ENCODE measurements at places on chromosomes 11 and 22.

DNA sequence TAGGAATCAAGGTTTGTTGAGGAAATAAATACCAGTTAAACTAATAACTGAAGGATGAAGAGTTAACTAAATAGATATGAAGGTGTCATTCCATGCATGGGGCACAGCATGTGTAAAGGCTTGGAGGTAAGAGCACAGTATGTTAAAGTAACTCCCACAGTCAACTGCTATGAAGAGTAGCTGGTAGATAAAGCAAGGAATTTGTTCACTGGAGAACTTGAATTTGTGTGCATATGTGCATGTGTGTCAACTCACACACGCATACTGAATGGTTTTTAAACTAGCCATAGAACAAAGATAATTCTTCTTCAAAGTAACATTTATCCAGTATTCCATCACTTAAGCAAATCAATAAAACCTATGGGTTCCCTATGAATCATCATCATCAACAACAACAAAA, 135.9 kb downstream of the FAM76B start:
- DNase-seq = no peak

DNA sequence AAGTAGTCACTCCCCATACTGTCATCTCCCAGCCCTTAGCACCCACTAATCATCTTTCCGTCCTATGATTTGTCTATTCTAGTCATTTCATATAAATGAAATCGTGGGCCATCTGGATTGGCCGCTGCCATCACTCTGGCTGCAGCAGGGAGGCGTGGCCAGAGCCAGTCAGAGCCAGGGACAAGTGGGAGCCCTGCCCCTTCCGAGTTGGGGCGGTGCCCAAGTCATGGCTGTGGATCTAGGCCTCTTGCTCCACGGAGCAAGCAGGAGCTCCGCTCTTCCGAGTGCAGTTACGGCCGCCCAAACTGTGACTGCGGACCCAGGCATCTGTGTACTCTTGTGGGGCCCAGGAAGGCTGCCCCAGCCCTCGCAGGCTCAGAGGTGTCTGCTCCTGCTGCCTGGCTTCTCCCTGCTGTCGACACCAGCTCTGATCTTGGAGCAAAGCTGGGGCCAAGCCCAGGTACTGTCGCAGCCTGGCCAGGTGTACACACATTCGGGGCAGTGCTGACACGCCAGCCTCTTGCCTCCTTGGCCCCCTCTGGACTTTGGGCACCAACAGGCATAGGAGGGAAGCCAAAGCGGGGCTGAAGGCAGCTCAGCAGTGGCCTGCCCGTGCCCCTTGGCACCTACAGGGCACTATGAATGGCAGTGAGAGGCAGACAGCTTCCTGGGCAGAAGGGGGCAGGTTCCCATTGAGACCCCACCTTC, 8.4 kb downstream of the MRPL48 start:
- DNase-seq = no peak

- DNase-seq = no peak
Measured at GRCh38 chr22:39527481-39527961, 5.0 kb downstream of the RPS19BP1 start.

GRCh38 chr11:127000981-127001380, 411 bp upstream of the KIRREL3 start:
- no peak for DNase-seq

DNA sequence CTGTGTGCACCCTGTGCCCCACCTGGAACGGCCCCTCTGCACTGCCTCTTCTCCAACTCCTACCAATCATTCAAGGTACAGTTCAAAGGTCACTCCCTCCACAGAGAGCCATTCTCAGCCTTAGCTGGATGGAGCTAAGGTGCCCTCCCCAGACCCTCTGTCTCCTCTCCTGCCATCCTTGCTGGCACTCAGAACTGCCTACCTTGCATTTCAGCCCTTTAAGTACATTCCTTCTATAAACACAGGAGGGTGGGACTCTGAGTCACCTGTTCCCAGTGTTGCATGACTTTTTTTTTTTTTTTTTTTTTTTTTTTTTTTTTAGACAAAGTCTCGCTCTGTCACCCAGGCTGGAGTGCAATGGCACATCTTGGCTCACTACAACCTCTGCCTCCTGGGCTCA, 8.6 kb downstream of the TTLL1 start:
- DNase-seq = no peak

GRCh38 chr22:19291218-19291579, 320 bp downstream of the CLTCL1 start:
- no peak for DNase-seq

DNA sequence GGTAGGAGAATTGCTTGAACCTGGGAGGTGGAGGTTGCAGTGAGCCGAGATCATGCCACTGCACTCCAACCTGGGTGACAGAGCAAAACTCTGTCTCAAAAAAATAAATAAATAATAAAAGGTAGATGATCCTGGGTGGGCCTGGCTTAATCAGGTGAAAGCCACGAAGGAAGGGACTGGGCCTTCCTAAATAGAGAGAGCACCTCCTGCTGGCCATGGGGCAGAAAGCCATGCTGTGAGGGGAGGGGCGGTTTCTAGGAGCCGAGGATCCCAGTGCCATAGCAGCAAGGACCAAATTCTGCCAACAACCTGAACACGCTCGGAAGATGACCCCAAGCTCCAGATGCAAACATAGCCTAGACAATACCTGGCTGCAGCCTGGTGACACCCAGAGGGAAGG, 24.5 kb upstream of the DGKZ start:
- no peak for DNase-seq

- no peak for DNase-seq
Measured at GRCh38 chr22:20412474-20413216, 18.7 kb downstream of the ZNF74 start.

DNA sequence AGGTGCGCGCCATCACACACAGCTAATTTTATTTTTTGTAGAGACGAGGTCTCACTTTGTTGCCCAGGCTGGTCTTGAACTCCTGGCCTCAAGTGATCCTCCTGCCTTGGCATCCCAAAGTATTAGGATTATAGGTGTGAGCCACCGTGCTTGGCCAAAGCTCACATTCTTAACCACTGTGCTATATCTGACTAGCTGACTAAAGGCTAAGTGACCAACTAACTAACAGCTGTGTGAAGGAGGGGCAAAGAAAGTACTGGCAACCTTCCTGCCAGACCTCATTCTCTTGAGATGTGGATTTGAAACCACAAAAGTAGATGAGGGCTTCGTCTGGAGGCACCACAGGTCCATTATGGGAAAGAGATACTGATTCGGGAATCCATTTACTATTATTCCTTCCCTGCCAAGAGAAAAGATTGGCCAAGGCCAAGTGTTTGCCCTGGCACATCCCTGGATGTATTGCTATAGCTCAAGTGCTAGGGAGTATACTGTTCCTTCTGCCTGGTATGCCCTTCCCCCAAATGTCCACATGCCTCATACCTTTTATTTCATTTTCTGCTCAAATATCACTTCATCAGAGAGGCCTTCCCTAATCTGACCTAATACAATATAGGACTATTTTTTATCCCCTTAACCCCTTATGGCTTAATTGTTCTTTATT, 52.7 kb upstream of the RRM1 start:
- no peak for DNase-seq

DNA sequence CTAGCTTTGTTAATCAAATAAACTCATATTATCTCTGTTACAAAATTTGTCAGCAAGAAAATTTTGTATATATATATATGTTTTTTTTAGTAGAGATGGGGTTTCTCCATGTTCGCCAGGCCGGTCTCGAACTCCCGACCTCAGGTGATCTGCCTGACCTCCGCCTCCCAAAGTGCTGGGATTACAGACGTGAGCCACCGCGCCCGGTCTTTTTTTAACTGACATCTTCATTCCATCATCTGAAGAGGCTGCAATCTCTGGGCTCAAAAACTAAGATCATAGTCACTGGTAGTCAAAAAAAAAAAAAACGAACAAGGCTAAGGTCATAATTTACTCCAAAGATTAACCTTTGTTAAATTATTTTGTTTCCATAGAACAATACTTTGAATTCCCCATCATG, 5.3 kb upstream of the KLHDC7B start:
- no peak for DNase-seq

Measured in stimulated activated CD8-positive, alpha-beta memory T cell treated with anti-CD3 and anti-CD28 coated beads, Interleukin-15, amount 100 ng/mL, for 4 hours (primary cell).